ENCODE measurements at places on chromosomes 7 and 10.
A peak's percentile ranks its signal among the peaks of the same experiment; 100 is the strongest.

DNA sequence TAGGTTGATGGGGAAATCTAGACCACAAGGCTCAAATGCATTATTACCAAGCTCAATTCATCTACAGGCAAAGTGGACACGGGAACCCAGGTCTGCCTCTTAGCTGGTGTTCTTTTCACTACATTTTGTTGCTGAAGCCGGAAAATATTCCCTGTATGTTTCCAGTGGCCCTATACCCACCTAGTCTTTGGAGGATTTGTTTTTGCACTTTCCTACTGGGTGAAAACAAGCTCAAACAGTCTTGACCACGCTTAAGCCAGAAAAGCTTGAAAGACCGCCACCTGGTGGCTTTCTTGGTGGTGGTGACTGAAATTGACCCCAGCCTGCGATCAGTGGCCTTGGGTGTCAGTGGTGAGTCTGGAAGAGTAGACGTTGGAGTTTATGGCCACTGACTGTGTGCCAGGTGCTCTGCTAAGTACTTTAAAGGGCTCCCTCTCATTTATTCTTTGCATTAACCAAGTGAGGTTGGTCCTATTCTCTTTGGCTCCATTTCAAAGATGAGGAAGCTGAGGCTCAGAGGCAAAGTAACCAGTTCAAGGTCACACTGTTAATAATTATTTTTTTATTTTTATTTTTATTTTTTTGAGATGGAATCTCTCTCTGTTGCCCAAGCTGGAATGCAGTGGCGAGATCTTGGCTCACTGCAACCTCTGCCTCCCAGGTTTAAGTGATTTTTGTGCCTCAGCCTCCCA is 11.1 kb upstream of the CRTAC1 start:
- no peak for DNase-seq

GRCh38 chr7:11437994-11438393 is 394.0 kb downstream of the THSD7A start:
- DNase-seq: no peak

GRCh38 chr10:71432956-71433767 is 36.4 kb downstream of the CDH23 start:
- no peak for DNase-seq

- DNase-seq: no peak
These were observed 94.0 kb upstream of the FAM180A start for GRCh38 chr7:135842446-135843179.

GRCh38 chr10:6445671-6446316 is 134.3 kb downstream of the PRKCQ start:
- DNase-seq: no peak

DNA sequence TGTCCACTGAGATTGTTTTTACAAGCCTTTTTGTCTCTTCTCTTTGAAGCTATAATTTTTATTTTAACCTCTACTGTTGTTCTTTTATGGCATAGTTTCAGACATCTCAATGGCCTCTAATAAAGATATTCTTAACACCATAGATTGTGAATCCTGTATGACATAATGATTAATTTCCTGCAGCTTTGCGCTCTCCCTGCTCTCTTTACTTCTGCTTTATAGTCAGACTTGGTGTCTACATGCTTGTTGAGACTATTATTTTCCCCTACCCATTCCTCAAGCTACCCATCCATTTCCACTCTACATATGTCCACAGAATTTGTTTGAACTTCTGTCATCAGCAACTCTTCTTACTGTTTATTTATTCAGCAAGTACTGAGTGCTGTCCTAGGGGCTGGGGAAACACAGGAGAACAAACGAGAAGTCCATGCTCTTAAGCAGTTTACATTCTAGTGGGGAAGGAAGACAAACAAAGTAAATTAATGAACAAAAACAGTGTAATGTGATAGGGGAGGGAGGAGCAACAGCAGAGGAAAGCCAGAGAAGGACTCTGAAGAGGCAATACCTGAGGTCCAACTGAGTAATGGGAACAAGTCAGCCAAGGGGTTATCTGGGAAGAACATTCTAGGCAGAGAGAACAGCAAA is 110.1 kb downstream of the CDK14 start:
- no peak for DNase-seq

- DNase-seq: no peak
These were observed 2.3 kb downstream of the CDH23 start for GRCh38 chr10:71398976-71399375.

- no peak for DNase-seq
These were observed 181.3 kb downstream of the IMMP2L start for GRCh38 chr7:111380945-111381344.

DNA sequence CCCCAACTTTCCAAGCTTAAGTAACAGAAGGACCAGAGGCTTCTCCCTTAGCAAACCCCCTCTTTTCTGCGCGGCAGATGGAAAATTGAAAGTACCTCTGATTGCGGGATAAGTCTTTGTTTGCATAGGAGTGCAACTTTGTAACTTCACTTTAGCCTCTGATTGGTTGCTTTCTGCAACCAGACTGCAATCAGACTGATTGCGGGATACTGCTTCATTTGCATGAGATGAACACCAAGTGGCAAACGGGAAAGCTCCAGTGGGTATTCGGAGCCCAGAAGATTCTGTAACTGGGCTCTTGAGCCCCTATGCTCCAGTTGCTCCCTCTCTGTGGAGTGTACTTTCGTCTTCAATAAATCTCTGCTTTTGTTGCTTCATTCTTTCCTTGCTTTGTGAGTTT is 260.6 kb downstream of the BAMBI start:
- no peak for DNase-seq

- no peak for DNase-seq
These were observed 11.4 kb downstream of the SCIN start for GRCh38 chr7:12581897-12582296.

DNA sequence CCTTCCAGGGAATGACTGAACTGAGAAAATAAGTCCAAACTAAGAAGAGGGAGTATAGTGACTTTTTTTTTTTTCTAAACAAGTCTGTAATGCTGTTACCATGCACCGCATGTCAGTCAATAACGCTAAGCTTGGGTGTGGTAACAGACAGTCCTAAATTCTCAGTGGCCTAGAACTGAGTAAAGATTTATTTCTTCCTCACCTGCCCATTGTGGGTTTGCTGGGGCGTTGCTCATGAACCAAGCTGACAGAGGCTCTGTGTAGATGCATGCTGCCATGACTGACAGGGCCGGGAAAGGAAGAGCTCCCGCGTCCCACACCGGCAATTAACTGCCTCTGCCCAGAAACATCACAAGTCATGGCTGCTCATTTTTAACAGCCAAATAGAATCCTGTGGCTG is 25.5 kb upstream of the PRKG1 start:
- no peak for DNase-seq

- no peak for DNase-seq
These were observed 222.9 kb upstream of the MKLN1 start for GRCh38 chr7:131104596-131105293.

DNA sequence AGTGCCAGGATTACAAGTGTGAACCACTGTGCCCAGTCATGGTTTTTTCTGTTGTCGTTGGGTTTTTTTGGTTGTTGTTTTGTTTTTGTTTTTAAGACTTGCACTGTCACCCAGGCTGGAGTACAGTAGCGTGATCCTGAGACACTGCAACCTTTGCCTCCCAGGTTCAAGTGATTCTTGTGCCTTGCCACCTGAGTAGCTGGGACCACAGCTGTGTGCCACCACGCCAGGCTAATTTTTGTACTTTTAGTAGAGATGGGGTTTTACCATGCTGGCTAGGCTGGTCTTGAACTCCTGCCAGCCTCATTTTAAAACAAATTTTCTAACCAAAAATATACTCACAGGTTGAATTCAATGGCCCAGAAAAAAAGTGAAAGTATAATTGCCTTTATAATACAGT is 174.1 kb downstream of the AHR start:
- DNase-seq: no peak

GRCh38 chr7:17781491-17782215 is 158.6 kb downstream of the SNX13 start:
- no peak for DNase-seq

- no peak for DNase-seq
These were observed 37.2 kb upstream of the PCBD1 start for GRCh38 chr10:70925377-70926225.

- DNase-seq: no peak
These were observed 1.7 kb upstream of the CYP2C9 start for GRCh38 chr10:94936721-94937120.

DNA sequence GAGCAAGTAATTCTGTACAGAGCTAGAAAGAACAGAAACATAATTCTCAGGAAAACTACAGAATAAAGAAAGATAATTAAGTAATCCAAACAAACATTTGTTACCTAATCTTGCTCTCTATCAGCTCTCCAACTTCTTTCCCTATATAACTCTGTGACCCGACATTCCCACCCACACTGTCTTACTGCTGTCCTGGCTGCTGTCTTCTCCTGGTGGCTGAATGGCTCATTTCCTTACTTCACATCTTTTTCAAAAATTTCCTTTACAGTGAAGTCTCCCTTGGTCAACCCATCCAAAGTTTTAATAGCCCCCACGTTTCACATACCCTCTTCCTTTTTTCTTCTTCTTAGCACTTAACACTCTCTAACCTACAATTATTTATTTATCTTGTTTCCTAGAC is 64.0 kb downstream of the HYCC1 start:
- DNase-seq: no peak

- DNase-seq: no peak
These were observed 285.7 kb downstream of the RPS24 start for GRCh38 chr10:78319371-78319770.

GRCh38 chr10:13340068-13340467 is 8.0 kb downstream of the SEPHS1 start:
- DNase-seq: no peak

- DNase-seq: no peak
These were observed 5.1 kb upstream of the LRRC27 start for GRCh38 chr10:132326925-132327324.

GRCh38 chr7:106012935-106013439 is 49.9 kb downstream of the CDHR3 start:
- DNase-seq: no peak

GRCh38 chr7:30683816-30684215 is 1.6 kb upstream of the CRHR2 start:
- DNase-seq: no peak

DNA sequence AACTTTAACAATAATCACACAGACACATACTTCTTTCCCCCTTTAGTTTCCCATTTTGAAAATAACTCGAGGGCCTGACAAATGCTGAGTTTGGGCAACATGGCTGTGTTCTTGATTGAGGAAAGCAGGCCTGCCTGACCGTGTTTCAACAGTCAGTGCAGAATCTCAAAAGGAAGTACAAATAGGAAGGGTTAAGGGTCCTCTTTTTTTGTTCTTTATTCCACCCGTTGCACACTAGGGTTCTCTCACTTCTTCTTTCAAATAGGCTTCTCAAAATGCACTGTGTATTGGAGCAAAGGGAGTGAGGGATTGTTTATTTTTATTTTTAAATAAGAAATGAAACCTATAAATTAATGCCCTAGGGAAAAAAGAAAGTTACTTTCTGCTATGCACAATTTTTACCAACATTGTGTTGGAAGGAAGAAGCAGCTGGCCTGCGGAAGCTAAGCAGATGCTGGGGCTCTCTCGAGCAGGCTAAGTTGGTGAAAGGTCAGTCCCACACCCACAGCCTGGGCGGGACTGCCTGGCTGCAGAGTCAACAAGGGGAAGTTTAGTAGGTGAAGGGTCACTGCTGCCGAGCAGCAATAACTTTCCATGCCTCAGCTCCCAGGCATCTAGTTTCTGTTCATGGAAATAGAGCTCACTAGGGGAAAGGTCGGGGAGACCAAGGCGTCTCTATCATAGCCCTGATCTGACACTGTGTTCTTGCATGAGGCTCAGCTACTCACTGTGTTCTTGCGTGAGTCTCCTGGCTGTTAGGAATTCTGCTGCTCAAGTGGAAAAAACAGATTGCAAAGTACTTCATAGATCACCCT is 12.2 kb upstream of the PDK4 start:
- peak; percentile 75 for DNase-seq

DNA sequence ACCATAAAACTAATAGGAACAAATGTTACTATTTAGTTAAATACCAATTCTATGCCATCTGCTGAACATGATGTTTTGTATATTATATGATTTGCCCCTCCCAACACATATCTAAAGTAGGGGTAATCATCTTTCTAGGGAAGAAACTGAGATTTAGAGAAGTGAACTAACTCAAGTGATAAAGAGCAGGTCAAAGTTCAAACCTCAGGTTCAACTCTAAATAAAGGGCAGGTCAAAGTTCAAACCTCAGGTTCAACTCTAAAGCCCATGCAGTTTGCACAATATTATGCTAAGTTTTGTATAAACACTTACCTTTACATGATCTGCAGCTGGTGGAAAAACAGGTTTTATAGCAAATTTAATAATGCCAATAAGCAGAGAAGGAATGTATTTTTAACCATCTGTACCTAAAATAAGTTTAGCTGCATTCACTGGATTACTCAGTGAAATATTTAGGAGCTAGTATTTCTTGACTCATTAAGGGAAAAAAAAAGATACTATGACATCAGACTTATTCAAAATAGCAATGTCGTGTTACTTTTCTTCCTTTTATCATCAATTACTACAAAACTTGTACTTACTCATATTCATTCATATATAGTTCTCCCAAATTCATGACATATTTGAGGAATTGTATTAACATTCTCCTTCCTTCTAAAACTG is 1194.3 kb upstream of the CELF2 start:
- DNase-seq: no peak

GRCh38 chr7:110720626-110721025 is 370.3 kb upstream of the LRRN3 start:
- DNase-seq: no peak

DNA sequence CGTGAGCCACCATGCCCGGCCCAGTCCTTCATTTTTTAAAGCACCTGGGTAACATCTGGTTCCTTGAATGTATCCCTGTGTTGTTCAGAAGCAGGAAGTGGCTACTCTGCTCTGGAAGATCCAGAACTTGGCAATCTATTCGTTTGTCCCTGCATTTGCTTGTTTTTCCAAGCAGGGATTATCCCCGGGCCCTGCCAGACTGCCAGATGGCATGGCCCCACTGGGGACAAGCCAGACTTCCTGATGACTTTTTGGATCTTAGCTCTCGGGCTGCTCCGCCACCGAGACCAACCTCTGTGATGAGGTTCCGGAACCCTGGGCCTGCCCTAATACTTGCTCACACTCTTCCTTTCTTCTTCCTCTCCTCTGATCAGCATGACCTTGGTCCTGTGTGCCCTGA is 496.7 kb downstream of the TYW1 start:
- no peak for DNase-seq

DNA sequence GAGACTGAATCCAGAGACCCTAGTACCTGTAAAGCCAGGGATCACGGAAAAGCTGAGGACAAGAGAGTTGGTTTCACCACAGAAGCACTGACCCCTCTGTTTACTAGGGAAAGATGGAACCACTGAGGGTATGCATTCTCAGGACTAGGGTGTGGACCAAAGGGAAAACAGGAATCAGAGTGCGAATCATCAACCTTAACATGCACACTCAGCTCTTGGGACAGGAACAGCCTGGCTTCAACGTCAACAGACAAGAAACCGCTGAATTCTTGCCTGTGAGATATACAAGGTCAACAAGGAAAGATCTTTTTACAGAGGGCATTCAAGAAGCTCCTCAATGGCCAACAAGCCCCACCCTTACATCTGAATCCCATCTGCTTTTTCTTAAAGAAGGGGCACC is 14.9 kb downstream of the TNRC18 start:
- no peak for DNase-seq
